ENCODE measurements at places on chromosomes 13 and 19.
A peak's percentile ranks its signal among the peaks of the same experiment; 100 is the strongest.

DNA sequence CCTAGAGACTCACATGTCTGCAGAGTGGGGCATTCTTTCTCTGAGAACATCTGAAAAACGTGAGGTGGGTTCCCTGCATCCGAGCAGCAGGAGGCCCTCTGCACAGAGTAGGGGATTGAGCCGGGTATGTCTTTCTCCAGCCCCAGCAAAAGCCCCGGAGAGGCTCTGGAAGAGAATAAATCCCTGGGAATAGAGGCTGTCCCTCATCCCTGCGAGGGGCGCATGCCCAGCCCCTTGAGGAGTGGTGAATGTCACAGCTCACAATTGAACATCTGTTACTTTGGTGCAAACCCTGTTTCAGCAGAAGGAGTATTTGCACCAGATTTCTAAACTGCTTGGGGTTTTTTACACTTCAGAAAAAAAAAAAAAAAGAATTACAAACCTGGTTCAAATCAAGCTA is 164.6 kb downstream of the FGF14 start:
- DNase-seq = no peak

DNA sequence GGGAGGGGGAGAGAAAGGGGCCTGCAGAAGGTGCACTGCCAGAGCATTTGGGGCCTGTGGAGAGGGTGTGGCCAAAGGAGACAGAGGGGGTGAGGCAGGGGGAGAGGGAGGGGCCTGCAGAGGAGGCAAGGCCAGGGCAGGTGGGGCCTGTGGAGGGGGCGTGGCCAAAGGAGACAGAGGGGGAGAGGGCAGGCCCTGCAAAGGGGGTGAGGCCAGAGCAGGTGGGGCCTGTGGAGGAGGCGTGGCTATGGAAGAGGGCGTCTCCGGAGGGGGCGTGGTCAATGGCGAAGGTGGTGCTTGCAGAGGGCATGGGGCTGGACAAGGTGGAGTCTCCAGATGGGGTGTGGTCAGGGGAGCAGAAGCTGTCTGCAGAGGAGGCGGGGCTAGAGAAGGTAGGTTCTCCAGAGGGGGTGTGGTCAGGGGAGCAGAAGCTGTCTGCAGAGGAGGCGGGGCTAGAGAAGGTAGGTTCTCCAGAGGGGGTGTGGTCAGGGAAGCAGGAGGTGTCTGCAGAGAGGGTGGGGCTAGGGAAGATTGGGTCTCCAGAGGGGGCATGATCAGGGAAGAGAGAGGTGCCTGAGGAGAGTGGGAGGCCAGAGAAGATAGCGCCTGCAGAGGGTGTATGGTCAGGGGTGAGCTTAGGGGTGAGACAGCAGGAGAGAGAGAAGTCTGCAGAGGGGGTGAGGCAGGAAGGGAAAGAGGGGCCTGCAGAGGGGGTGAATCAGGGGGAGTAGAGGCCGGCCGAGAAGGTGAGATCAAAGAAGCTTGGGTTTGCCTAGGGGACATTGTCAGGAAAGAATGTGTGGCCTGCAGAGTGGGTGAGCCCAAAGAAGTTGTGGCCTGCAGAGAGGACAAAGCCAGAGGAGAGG is 3.4 kb downstream of the PRR36 start:
- peak; percentile 92 for DNase-seq

GRCh38 chr13:73520566-73521289 is 461.9 kb downstream of the KLF5 start:
- no peak for DNase-seq

GRCh38 chr19:8004723-8005513 is 523 bp downstream of the ELAVL1 start:
- peak; percentile 53 for DNase-seq

DNA sequence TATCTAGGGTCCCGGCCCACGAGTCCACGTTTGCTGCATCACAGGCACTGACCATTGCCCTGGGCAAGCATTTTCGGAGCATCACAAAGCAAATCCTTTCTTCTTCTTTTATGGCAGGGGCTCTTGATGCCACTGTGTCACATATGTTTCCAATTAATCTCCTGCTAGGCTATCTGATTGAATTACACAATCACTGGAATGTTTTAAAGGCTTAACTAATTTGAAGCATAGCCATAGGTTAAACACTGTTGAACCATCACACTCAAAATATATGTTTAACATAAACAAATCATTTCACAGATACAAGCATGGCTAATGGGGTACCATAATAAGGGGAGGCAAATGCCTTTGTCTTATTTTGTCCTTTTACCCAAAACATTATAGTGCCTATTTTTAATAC is 338.3 kb downstream of the POU4F1 start:
- DNase-seq = no peak

- DNase-seq = no peak
Measured at GRCh38 chr19:18504886-18505610, 16.8 kb downstream of the ELL start.

GRCh38 chr19:52231154-52231910 is 38.1 kb upstream of the ZNF766 start:
- peak; percentile 21 for DNase-seq

DNA sequence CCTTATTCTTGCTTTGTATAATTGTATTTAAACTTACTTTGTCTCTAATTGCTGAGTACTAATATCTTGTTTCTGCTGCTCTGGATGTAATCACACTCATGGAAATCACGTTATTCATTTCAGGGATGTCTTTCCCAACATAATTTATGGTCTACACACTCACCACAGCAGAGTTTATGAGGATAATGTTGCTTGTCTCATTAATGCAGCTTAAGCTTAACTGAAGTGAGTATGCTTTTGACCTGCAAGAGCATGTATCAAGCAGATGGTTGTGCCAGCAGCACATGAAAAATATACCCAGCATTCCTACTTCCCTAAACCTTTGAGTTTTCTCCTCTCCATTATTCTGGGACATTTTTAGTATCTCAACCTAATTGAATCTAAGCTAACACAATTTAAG is 1080.9 kb downstream of the SLITRK5 start:
- no peak for DNase-seq

- peak; percentile 76 for DNase-seq
Measured at GRCh38 chr19:4352701-4353121, 9.3 kb downstream of the MPND start.

- no peak for DNase-seq
Measured at GRCh38 chr13:44305286-44305685, 68.3 kb upstream of the SERP2 start.

DNA sequence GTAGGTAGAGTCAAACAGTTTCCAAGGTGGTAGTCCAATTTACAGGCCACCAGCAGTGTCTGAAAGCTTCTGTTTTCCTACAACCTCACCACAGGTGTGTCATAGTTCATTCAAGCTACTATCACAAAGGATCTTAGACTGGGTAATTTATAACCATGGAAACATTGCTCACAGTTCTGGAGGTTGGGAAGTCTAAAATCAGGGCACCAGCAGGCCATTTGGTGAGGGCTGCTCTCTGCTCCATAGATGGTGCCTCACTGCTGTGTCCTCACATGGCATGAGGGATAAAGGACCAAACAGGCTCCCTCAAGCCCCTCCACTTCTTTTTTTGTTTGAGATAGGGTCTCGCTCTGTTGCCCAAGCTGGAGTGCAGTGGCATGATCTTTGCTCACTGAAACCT is 60.6 kb downstream of the ING1 start:
- DNase-seq = no peak

GRCh38 chr13:32838945-32839344 is 177.3 kb upstream of the KL start:
- no peak for DNase-seq

- no peak for DNase-seq
Measured at GRCh38 chr13:85806553-85807175, 7.4 kb upstream of the SLITRK6 start.

- peak; percentile 89 for DNase-seq
Measured at GRCh38 chr19:10625003-10625761, at the start of gene SLC44A2. Gene SLC44A2, plus strand, starts transcription at chr19:10625553. Its CDS starts 81 bp downstream, at chr19:10625634.

DNA sequence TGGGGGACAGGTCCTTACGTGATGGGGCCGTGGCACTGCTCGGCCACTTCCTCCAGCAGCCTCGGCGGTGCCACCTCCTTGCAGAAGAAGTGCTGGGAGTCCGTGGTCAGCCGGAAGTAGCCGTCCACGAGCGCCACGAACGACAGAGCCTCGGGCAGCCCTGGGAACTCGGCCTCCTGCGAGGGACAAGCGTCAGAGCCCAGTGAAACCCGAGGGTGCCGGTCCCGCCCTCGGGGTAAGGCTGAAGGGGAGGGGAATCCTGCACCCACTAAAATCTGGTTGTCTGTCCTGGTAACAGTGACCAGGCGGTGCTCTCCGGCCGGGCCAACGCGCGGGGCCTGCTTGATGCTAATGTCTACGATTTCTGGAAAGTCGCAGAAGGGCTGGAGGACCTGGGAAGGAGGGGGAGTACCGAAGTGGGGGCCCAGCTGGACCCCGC is 6.4 kb downstream of the JAK3 start:
- DNase-seq = no peak

- no peak for DNase-seq
Measured at GRCh38 chr13:97385854-97386253, 48.1 kb upstream of the RAP2A start.

DNA sequence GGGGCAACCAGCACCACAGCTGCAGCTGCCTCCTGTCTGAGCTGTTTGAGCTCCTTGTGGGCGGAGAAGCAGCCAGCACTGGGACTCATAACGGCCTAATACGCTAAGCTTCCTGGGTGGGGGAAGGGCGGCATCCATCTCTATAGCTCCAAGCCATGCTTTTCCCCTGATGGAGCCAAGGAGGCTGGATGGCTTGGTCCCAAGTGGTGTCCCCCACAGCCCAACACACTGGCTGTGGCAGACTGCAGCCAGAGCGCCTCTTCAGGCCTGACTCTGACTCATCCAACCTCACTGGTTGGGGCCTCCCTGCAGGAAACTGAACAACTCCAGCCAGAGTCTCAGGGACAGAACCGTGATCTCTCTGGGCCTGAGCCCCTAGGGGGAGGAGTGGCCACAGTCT is 537.3 kb downstream of the SUCLA2 start:
- DNase-seq = peak; percentile 43

DNA sequence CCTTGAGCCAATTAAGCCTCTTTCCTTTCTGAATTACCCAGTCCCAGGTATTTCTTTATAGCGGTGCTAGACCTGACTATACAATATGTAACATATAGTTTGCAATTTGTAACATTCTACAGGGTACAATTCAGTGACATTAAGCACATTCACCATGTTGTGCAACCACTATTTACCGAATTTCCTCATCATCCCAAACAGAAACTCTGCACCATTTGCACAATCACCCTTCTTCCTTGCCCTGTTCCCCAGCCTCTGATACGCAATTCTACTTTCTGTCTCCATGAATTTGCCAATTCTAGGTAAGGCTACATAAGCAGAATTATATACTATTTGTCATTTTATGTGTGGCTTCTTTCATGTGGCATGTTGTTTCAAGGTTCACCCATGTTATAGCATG is 13.7 kb upstream of the SIGLEC10 start:
- DNase-seq = no peak

DNA sequence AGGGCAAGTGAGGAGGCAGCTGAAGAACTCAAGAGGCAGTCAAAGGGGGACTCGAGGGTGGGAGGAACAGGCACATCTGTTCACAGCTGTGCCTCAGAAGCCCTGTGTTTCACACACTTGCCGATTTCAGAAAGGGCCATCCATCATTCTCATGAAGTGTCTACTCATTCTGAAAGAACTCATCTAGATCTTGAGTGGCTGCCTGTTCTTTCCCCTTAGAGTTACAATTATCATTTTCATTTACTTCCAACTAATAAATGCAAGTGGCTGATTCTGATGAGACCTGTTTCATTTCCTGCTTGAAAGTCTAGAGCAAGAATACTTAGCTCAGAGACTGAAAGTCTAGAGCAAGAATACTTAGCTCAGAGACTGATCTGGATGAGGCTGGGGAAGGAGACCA is 1145.1 kb downstream of the UQCRFS1 start:
- no peak for DNase-seq

- DNase-seq = no peak
Measured at GRCh38 chr13:114128624-114129522, 3.5 kb downstream of the RASA3 start.

DNA sequence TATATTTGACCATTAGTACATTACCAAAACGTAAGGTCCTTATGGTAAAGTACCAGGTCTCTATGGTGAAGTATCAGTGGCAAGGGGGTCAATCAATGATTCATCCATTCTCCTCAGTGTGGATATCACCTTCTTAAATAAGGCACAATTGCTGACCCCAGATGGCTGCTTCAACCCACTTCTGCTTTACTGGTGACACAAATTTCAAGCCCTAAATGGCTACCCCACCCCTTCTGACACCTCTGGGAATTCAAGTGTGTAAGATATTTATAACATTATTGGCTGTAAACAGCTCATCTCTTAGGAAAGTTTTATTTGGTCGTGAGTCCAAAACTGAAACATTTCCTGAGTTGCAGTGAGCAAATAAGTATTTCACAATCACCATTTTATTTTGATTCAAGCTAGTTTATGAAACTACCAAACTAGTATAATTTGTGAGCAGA is 7.9 kb upstream of the WBP4 start:
- DNase-seq = no peak

DNA sequence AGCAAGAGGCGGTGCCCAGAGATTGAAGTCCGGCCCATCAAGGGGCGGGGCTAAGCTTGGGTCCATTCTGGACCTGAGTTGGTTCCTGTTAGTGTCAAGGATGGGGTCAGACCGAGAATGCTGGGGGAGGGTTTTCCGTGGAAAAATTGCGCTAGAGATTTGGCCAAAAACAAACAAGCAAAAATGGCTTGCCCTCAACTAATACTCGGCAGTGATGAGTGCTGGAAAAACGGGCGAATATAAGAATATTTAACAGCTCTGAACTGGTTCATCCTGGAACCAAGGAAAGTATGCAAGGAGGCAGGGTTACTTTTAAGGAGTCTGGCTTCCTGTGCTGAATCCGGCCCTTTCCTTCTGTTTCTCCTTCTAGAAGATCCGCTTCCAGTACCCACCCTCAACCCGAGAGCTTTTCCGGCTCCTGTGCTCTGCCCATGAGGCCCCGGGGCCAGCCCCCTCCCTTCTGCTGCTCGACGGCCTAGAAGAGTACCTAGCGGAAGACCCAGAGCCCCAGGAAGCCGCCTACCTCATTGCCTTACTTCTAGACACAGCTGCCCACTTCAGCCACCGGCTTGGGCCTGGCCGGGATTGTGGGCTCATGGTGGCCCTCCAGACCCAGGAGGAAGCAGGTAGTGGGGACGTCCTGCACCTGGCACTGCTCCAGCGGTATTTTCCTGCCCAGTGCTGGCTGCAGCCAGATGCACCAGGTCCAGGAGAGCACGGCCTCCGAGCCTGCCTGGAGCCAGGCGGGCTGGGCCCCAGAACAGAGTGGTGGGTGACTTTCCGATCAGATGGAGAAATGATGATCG is 880 bp downstream of the SWSAP1 start:
- DNase-seq = peak; percentile 64

GRCh38 chr13:73800011-73800410 is 334.2 kb downstream of the KLF12 start:
- DNase-seq = no peak

GRCh38 chr19:56091751-56092546 is 29.1 kb downstream of the ZNF787 start:
- DNase-seq = no peak

- DNase-seq = no peak
Measured at GRCh38 chr19:43425567-43426392, 11.1 kb downstream of the TEX101 start.

Data from ecto neural progenitor cell (in vitro differentiated cells).